Activated CD4-positive, alpha-beta T cell treated with anti-CD3 and anti-CD28 coated beads, Interleukin-2, amount 10 ng/mL, durations not matched to agents 7 days and 5 days (primary cell): ENCODE measurements at places on chromosomes 12 and 14.

DNA sequence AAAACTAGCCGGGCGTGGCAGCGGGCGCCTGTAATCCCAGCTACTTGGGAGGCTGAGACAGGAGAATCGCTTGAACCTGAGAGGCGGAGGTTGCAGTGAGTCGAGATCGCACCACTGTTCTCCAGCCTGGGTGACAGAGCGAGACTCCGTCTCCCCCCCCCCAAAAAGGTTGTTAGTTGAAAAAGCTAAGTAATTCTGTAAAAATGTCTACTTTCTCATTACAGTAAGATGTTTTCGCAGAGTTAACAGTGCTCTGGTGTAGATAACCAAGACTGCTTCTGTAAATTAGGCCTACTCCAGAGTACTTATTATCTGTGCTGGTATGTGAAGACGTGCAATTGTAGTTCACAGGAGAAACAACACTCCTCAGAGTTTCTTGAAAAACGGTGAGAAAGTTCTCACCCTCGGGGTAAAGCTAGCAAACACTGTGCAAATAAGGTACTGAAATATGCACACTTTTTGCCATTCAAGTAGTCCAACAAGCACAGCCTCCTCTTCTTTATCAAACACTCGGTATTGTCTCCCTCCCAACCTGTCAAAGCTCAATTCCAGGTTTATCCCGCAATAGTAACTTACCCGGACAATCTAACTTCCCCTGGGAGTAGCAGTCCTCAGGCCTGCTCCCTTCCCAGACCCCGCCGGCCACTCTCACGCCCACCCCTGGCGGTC, 974 bp downstream of the BTBD7 start:
- no peak for DNase-seq

DNA sequence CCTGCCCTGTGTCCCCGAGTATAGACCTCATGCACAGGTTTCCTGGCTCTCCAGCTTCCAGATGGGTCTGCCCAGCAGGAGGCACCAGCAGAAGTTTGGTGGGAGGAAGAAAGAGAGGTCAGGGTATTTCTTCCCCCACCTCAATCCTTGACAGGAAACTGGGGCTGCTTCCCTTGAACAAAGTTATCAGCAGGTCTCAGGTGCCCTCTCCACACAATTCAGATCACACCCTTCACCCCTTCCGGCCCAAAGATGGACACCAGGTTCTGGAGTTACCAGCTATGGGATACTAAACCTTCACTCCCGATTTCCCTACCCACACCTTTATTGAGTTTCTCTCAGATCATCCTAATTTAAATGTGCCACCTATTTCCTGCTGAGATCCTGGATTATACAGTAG, 1.2 kb downstream of the SART3 start:
- peak; percentile 15 for DNase-seq

DNA sequence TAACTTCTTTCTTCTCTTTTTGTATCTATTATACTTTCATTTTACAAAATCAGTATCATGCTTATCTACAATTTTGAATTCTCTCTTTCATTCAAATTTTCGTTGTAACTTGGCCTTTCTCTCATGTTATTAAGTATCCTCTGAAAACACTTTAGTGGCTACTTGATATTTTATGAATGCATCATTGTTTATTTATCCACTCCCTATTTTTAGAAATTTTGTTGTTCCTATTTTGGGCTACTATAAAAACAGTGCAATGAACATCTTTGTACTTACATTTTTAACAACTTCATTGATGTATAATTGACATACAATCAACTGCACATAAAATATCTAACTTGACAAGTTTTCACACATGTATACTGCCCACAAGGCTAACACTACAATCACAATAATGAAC, 44.0 kb upstream of the AMIGO2 start:
- no peak for DNase-seq

DNA sequence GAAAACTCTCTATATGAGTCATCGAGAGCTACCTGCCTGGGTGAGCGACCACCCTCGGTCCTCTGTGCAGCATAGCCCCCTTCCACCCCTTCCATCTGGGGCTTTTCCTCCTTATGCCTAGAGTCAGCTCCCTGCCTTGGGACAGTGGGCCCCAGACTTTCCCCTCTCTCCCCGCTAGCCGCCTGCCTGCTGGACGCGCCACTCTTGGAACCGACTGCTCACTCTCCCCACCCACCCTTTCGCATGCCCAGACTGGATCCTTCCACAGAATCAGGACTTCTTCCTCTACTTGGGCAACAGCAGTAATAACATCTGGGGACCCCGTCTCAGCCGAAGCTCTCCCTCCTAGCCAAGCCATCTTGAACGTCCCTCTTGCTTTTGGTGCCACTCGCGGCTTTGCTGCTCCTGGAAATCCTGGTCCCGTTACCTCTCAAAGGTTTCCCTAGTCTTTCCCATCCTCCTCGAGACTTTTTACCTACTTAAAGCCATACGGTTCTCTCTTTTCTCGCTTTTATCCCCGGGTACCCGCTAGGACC, 671 bp downstream of the ESYT1 start:
- no peak for DNase-seq

DNA sequence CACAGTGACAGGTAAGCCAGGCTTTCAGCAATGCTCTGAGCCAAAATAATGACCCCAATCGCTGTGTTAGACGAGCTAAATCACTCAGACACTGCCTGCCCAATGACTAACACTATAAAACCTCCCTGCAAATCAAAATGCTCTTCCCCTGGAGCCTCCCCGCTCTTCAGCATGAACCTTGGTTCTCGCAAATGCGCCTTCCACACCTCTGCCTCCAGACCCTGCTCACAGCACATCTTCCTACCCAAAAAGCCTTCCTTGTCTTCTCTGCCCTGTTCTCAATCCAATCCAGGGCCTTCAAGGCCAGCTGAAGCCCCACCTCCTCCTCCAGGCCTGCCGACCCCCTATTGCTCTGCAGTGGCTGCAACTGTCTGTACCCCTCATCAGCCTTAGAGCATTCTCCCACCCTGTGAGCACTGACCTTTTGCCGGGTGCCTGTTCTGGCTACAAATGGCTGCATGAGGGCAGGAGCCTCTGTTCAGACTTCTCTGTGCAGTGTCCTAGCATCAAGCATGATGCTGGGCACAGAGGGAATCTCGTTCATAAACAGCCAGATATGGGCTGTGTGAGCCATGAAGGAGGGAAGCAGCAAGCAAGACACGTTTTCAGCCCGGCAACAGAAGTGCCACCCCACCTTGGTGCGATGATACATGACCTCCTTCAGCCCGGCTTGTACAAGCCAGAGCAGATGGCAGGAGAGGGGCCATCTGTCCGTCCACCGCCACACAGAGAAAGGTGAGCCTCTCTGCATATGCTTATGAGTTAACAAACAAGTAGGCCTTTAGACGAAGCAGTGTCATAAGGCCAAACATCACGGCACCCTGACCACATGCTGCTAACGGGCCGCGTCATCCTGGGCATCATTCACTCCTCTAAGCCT, 64.5 kb upstream of the DDX11 start:
- no peak for DNase-seq

GRCh38 chr14:30849354-30849753, 25.0 kb upstream of the COCH start:
- DNase-seq, result no peak

DNA sequence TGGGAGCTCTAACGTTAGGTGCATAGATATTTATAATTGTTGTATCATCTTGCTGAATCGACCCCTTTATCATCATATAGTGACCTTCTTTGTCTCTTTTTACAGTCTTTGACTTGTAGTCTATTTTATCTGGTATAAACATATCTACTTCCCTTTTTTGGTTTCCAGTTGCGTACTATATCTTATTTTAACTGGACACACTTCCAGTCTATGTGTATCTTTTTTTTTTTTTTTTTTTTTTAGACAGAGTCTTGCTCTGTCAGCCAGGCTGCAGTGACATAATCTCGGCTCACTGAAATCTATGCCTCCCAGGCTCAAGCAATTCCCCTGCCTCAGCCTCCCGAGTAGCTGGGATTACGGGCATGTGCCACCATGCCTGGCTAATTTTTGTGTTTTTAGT, 41.9 kb upstream of the ZFP36L1 start:
- DNase-seq, result no peak
